NCI-H774 (cell line): ENCODE measurements at places on chromosomes 3 and 15.

DNA sequence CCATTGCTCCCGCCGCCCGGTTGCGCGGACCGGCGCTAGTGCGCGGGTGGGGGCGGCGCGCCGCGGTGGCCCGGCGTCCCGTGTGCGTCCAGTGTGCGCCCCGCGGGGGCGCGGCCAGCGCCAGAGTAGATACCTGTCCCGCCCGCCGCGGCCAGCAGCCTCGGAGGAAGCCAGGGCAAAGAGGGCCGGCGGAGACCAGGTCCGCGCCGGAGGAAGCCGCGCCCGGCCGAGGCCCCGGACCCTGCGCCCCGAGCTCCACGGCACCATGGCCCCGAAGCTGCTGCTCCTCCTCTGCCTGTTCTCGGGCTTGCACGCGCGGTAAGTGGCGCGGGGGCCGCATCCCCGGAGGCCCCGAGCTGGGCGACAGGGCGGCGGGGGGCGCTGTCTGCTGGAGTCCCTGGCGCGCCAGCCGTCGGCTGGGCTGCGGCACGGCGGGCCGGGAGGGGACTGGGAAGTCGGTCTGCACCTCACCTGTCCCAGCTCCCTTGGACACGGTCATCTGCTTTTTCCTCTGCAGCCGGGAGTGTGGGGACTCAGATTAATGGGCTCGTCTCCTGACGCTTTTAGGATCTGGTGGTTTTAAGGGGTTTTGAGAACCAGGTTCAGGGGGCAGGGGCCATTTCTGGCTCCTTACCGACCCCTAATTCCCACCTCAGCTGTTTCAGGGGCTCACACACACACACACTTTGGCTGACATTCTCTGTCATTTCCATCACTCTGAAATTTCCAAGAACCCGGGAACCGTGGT lies 464 bp downstream of the GABRG3 start:
- no peak for DNase-seq

DNA sequence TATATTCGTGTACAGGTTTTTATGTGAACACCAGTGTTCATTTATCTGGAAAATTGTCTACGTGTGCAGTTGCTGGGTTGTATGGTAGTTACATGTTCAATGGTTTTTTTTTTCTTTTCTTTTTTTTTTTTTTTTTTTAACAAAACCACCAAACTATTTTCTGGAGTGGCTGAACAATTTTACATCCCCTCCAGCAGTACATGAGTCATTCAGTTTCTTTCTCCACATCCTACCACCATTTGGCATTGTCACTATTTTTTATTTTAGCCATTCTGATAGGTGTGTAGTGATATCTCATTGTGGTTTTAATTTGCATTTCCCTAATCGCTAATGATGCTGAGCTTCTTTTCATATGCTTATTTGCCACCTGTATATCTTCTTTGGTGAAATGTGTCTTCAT lies 256.3 kb upstream of the EOMES start:
- DNase-seq, result no peak

- DNase-seq, result no peak
Measured at GRCh38 chr15:38658431-38658830, 93.8 kb upstream of the RASGRP1 start.

DNA sequence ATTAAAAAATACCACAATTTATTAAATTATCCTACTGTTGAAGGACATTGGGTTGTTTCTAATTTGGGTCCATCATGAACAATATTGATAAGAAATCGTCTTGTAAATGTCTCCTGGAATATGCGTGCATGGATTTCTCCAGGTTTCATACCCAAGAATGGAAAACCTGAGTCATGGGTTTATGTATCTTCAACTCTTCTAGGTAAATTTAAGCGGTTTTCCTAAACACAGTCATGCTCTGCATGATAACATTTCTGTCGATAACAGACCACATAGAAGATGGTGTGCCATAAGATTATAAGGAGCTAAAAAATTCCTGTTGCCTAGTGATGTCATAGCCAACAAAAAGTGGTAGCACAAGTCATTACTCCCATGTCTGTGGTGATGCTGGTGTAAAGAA lies 39.9 kb upstream of the SCN5A start:
- no peak for DNase-seq

- no peak for DNase-seq
Measured at GRCh38 chr3:125289429-125289981, 77.0 kb upstream of the SLC12A8 start.

DNA sequence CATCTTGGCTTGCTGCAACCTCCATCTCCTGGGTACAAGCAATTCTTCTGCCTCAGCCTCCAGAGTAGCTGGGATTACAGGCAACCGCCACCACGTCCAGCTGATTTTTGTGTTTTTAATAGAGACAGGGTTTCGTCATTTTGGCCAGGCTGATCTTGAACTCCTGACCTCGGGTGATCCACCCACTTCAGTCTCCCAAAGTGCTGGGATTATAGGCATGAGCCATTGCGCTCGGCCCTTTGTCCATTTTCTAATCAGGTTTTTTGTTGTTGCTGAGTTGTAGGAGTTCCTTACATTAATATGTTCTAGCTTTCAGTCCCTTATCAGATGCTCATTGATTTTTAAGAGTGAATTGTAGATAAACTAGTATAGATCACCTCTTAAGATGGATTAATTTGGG lies 20.3 kb downstream of the RAB5A start:
- no peak for DNase-seq

GRCh38 chr3:187686621-187687273 lies 15.6 kb downstream of the RTP2 start:
- DNase-seq, result no peak

DNA sequence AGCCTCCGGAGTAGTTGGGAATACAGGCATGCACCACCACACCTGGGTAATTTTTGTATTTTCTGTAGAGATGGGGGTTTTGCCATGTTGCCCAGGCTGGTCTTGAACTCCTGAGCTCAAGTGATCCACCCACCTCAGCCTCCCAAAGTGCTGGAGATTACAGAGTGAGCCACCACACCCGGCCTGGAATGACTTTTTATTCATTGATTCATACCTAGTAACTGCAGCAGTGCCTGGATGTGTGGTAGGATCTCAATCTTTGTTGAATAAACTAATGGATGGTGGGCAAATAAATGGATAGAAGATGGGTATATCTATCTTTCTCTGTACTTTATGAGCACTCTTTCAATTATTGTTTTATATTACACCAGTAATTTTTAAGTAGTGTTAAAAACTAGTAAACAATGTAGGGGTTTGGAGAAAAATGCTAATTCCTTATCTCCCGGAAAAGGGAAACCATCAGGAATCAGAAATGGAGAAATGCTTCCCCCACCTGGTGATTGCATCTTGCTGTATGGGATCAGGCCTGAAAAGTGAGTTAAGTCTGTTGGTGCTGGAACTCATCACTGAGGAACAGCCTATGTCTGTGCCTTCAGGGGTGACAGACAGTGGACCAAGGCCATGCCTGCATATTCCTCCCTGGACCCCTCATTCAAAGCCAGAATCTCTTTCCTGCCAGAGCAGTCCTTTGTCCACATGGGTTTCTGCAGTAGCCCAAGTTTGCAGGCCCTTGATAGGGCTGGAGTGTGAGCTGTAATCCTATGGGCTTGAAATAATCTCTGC lies 161.0 kb upstream of the CTDSPL start:
- no peak for DNase-seq

DNA sequence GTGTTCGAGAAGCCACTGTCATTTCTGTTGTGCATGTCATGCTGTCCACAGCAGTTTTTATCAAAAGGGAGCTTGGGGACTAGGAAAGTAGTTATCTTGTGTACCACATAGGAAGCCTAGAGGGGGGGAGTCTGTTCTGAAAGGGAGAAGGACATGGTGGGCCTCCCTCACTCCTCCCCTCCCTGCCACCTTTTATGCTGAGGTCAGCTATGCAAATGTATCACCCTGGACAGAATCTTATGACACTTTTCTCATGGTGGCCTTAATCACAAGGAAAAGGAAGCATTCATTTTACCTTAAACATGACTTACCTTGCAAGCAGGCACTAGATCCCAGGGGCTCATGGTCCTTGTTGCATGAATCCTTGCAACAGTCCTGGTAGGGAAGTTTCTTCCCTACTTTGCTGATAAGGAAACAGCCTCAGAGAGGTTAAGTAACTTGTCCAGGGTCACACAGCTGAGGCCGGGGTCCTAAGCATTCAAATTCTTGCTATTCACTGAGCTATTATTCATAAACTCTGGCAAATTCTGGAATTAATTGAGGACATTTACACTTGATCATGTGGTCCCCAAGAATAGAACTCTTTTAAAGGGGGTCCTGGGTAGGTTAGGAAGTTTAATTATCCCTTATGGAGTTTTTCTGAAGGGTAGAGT lies 81.1 kb upstream of the SLC6A1 start:
- no peak for DNase-seq

DNA sequence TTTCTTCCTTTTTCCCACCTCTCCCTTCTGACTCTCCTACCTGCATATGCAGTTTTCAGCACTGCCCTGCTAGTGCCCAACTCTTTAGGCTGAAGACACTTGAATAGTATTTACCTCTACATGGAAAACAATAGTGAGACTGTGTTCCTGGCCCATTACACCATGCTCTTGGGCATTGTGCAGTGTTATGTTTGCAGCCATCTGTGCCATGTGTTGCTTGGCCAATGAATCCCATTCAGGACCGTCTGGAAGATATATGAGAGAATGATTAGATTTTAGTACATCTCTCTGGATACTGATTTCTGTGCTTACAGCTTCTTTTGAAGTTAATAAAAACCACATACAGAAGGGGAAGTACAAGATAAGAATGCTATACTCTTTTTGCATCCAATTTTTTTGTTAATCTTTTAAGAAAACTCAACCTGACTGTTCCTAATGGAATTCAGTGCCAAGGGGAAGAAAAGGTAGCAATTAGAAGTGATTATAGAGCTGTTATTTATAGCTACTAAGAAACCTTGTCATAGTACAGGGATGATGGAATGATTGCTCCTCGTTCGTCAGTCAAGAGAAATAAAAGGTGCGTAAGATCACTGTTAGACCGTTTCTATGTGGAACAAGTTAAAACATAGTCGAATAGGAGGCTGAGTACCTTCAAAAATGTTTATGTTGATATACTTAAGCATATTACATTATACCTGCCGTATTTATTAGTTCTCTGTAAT lies 58.9 kb downstream of the TMEM41A start:
- peak; percentile 76 for DNase-seq
